ENCODE measurements at places on chromosomes 3 and 15. TPM values are rescaled to one million over a fixed set of nuclear protein-coding genes. Genes with fewer than 3 reads are reported as not detected.

GRCh38 chr3:27174530-27174929, 194.7 kb downstream of the NEK10 start:
- DNase-seq, result no peak

- DNase-seq, result peak; percentile 51
These were observed 59.4 kb downstream of the SLC6A6 start for GRCh38 chr3:14461748-14462324.

GRCh38 chr3:176088962-176089383, 1108.3 kb downstream of the TBL1XR1 start:
- DNase-seq, result no peak

GRCh38 chr15:77855871-77856270, 221.6 kb downstream of the TBC1D2B start:
- no peak for DNase-seq

- no peak for DNase-seq
These were observed 282.0 kb upstream of the VEPH1 start for GRCh38 chr3:157785102-157785826.

DNA sequence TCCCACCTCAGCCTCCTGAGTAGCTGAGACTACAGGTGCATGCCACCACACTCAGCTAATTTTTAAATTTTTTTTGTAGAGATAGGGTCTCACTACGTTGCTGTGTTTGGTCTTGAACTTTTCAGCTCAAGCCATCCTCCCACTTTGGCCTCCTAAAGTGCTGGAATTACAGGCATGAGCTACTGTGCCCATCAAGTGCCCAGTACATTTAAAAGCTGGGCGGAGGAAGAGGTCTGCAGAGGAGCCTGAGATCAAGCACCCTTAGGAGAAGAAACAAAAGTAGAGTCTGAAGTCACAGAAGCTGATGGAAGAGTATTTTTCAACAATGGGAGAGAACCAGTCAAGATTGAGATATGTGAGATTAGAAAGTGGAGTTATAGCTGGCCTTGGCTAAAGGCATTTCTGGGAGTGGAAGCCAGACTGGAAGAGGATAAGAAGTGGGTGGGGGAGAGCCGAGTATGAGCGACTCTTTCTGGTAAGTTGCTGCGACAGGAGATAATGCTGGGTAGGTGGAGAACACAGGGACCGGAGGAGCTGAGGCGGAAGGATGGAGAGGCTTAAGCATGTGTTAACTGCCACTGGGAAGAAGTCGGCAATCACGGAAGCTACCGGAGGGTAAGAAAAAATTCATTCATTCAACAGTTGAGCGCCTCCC, 782 bp upstream of the IREB2 start:
- DNase-seq, result no peak

- DNase-seq, result no peak
These were observed 473.6 kb upstream of the PROK2 start for GRCh38 chr3:72258361-72259141.

- no peak for DNase-seq
These were observed 13.5 kb downstream of the CMTM7 start for GRCh38 chr3:32405155-32405554.

DNA sequence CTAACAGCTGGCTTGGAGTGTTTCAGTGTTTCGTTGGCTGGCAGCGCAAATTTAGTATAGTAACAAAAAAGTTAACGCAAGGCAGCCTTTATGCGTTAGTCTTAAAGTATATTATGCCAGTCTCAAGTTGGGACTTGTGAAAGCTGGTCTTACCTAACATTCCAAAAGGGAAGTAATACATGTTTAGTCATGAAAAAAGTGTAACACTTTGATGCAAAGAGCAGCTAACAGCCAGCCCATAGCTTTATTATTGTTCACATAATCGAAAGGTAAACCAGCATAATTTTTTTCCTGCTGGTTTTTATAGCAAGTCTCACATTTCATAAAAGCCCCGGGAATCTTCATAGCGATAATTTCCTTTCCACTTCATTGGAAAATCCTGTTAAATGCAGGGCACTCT, 2.4 kb upstream of the GPR87 start:
- no peak for DNase-seq

DNA sequence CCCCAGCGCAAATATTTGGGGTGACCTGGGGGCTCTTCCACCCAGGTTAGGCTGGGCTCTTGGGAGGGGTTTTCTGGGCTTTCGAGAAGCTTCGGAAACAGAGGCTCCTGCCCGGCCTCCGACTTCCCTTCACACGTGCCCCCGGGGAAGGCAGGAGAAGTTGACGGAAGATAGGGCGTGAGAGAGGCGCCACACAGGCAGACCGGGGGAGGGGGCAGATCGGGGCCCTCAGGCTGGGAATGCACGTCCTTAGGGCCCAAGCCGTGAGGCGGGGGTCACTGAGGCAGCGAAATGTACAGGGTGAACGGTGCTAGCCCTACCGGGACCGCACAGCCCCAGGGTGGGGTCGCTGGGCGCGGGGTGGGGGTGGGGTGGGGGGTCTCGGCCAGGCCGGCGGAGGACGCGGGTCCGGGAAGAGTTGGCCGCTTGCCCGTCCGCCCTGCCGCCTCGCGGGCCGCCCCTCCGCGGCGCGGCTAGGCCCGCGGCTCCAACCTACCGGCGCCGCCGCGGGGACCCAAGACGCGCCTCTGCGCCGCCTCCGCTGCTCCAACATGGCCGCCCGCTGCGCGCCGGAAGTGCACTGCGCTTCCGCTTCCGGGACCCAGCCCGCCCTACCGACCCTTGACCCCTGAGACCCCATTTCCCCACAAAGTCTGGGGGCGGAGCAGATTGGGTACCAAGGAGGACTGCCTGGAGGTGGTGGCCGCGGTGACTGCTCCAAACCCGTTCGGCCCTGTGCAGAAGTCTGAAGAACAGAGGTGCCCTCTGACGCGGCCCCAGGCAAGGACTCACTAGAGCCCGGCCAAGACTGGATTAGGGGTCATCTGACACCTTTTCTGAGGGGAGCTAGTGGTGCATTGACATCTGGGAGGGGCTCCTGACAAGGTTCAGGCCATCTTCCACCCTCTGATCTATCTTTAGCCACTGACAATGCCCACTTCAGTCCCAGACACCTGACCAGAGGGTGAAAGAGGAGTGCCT, at the start of gene CCDC71:
CCDC71 (minus strand) TSS at position 561 of the 981 bp plus-strand sequence. CDS start 2,123 bp downstream, outside the sequence.
- peak; percentile 78 for DNase-seq

- DNase-seq, result no peak
These were observed 10.3 kb downstream of the RTP1 start for GRCh38 chr3:187207624-187208023.

DNA sequence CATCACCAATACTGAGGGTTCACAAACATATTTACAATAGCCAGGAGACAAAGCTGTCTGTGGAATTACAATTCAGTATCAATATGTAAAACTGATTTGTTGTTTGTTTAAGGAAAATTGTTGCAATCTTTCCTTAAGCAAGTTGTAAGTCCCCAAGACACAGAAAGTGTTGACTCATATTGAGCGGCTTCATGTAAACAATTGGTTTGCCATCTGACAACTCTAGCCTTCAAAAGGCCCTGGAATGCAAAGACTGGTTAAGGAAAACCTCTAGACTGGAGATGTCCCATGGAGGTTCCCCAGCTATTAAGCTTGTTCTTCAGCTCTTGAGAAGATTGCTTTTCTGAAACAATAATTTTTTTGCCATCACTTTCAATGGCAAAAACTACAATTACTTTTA, 283.7 kb upstream of the PROK2 start:
- no peak for DNase-seq

- DNase-seq, result no peak
These were observed 3.0 kb upstream of the MAP1A start for GRCh38 chr15:43514241-43515057.

The GNAT1 gene
- total RNA-seq, result not detected

The CADM2 gene
- 0.37 TPM for total RNA-seq

The MORC1 gene
- total RNA-seq, result 0.14 TPM

The LRRIQ4 gene
- total RNA-seq, result not detected

Data from liver (tissue), 10 donors.